ENCODE measurements at places on chromosomes 2 and 18. TPM values are rescaled to one million over a fixed set of nuclear protein-coding genes. Genes with fewer than 3 reads are reported as not detected.

DCDC2C gene
- not detected for total RNA-seq

SKOR2 gene
- not detected for total RNA-seq

SRD5A2 gene
- not detected for total RNA-seq

CKAP2L gene
- 1.5 TPM for total RNA-seq

DLGAP1 gene
- 1.3 TPM for total RNA-seq

LYPD1 gene
- not detected for total RNA-seq

SEPTIN10 gene
- total RNA-seq: 3.7 TPM

ALLC gene
- not detected for total RNA-seq

ANKRD23 gene
- total RNA-seq: 16.4 TPM

PROC gene
- total RNA-seq: not detected

MYL12B gene
- total RNA-seq: 216 TPM

HOXD13 gene
- total RNA-seq: not detected

KCTD1 gene
- 3.3 TPM for total RNA-seq

MOCOS gene
- 0.16 TPM for total RNA-seq

L3MBTL4 gene
- total RNA-seq: 0.83 TPM

IL36B gene
- total RNA-seq: not detected

LINC00305 gene
- total RNA-seq: not detected

SH3YL1 gene
- total RNA-seq: 59.9 TPM

ATP8B1 gene
- total RNA-seq: not detected

RND3 gene
- total RNA-seq: not detected

FAHD2A gene
- total RNA-seq: 28.7 TPM

CRYGC gene
- total RNA-seq: not detected

VWC2L gene
- total RNA-seq: not detected

EHBP1 gene
- 28.7 TPM for total RNA-seq

RBM44 gene
- total RNA-seq: 0.98 TPM

GCC2 gene
- total RNA-seq: 152 TPM

LMAN1 gene
- 34.4 TPM for total RNA-seq

IMPA2 gene
- 3.1 TPM for total RNA-seq

AGPS gene
- total RNA-seq: 32.3 TPM

TNFAIP6 gene
- not detected for total RNA-seq

RUFY4 gene
- 0.82 TPM for total RNA-seq

LAMA3 gene
- total RNA-seq: not detected

EIPR1 gene
- total RNA-seq: 26.3 TPM

CAPN13 gene
- total RNA-seq: 0.16 TPM

MYO7B gene
- not detected for total RNA-seq

KATNAL2 gene
- total RNA-seq: 1.7 TPM

CUL3 gene
- 66.1 TPM for total RNA-seq

HOXD4 gene
- total RNA-seq: not detected

KIF5C gene
- total RNA-seq: 14.7 TPM

LIMS3 gene
- 1.5 TPM for total RNA-seq

ACMSD gene
- not detected for total RNA-seq

Measured in T-cell (primary cell).